Osteocyte (in vitro differentiated cells): ENCODE measurements at places on chromosomes 1 and 21. TPM values are rescaled to one million over a fixed set of nuclear protein-coding genes. Genes with fewer than 3 reads are reported as not detected.

DNA sequence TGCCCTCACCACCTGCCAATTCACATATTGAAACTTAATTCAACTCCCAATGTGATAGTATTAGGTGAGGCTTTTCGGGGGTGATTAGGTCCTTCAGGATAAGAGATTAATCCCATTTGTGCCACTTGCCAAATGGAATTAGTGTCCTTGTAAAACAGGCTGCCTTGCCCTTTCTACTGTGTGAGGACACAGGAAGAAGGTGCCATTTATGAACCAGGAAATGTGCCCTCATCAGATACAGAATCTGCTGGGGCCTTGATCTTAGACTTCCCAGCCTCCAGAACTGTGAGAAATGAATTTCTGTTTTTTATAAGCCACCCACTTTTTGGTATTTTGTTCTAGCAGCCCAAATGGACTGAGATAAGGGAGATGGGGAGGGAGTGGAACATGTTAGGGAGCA, 39.1 kb upstream of the AGL start:
- DNase-seq, result no peak

DNA sequence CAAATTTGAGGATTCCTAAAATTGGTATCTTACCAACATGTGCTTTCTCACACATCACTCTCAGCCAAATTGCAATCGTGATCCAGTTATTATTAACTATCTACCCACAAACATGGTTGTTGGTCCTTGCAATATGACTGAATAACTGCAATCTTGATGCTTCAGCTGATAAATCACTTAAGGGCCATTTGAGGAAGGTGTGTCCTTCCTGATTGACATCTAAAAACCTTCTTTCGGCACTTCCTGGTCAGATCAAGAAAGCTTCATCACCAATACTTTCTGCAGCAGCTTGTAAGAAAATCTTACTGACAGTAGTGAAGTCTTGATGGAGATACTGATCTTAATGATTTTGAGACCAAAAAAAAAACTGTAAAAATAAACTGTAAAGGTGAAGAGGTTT, 48.5 kb upstream of the KCTD3 start:
- no peak for DNase-seq

- no peak for DNase-seq
Measured at GRCh38 chr1:45721207-45721606, 29.2 kb downstream of the IPP start.

GRCh38 chr1:167210966-167211674, 9.6 kb upstream of the POU2F1 start:
- DNase-seq, result no peak

- no peak for DNase-seq
Measured at GRCh38 chr1:44168520-44169098, 27.2 kb upstream of the KLF18 start.

GRCh38 chr1:6245869-6246496, 2.0 kb downstream of the HES3 start:
- DNase-seq, result no peak

- no peak for DNase-seq
Measured at GRCh38 chr21:43343992-43344886, 82.7 kb downstream of the SIK1 start.

GRCh38 chr1:27891196-27891889, 19.0 kb downstream of the THEMIS2 start:
- no peak for DNase-seq

TNFRSF14 gene
- 6.5 TPM in 2 replicates for total RNA-seq

DNA sequence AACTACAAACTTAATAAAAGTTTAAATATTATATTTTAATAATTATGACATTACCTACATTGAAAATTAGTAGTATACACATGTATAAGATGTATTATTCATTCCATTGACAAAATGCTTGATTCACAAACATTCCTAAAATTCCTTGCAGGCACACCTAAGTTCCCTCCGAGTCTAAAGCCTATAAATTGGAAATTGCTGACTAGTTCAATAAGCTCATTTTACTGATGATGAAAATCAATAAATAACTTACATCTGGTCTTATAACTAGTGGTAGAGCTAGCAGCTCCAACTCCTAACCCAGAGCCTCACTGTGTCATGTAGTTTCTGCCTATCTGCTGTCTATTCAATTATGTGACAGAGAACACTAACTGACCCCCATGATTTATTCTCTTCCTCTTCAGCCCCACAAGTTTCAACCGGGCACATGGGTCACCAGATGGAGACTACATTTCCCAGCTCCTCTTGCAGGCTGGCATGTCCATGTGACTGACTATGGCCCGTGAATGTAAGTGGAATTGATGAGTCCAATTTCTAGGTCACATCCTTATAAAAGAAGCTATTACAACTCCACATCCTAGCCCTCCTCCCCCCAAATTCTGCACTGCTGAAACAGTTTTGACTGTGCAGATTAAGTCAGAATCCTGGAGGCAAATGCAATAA, 29.6 kb upstream of the LRRC8D start:
- DNase-seq, result no peak

TCHH gene
- 0.05 TPM in 1 of 2 replicates, not detected in the other for total RNA-seq

DNA sequence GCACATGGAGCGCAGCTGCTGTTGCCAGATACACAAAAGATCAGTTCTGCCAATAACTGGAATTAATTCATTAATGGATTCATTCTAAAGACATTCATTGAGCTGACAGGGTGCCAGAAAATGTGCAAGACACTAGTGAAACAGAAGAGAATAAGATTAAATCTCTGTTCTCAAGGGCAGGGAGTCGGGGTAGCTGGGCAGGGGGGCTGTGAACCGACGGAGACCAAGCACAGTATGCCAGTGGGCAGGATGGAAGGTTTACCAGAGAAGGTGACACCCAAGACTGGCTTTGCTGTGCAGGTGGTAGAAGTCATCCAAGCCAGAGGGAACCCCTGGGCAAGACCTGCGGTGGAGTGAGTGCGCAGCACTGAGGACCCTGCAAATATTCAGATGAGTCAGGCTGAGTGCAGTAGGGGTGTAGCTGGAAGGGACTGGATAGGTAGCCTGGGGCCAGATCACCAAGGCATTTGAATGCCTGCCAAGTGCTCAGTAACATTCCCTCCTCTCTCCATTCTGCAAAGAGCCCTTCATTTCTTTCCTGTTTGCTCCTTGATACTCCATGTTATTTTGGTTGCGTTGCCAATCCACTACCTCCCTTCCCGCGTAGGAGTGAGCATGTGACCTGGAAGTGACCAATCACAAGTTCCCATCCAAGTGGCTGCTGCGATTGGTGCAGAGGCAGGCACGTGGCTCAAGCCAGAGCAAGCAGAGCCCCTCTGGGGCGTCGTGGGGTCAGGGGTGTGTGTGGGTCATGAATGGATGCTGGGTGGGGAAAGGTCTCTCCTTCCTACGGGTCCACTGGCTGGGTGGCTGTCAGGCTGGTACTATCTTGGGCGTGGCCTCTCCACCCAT, 413.1 kb downstream of the PTPRU start:
- DNase-seq, result peak; percentile 77

GRCh38 chr1:226714148-226714547, 24.9 kb downstream of the ITPKB start:
- DNase-seq, result no peak

DNA sequence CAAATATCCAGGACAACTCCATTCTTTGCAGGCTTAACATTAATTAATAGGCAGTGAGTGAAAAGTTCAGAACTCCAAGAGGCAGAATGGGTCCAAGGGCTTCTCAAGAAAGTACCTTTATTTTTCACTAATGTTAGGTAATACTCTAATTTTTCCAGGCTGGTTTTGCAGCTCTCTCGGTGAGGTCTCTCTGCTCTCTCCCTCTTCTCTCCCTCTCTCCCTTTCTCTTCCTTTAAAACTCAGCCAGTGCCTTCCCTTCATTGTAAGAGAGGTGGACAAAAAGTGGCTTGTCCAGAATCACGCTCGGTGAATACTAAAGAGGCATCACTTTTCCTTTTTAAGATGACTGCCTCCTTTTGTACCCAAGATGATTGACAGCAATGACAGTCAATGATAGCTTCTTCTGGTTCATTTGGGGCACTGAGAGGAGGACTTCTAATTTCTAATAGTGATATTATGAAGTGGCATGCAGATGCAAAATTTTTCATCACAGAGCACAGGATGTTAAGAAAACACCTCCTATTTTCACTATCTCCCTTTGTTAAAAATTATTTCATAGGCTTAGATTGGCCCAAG, 1.3 kb upstream of the CHI3L1 start:
- DNase-seq, result no peak

DNA sequence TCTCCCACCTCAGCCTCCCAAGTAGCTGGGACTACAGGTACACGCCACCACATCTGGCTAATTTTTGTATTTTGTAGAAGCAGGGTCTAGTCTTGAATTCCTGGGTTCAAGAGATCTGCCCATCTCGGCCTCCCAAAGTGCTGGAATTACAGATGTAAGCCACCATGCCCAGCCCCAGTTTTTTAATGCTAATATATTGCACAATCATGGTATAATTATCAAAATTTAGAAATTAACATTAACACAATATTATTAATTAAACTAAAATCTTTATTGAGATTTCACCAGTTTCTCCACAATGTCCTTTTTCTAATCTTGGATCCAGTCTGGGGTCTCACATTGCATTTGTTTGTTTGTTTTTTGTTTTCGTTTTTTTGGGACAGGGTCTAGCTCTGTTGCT, 21.9 kb upstream of the GPX7 start:
- DNase-seq, result no peak

DNA sequence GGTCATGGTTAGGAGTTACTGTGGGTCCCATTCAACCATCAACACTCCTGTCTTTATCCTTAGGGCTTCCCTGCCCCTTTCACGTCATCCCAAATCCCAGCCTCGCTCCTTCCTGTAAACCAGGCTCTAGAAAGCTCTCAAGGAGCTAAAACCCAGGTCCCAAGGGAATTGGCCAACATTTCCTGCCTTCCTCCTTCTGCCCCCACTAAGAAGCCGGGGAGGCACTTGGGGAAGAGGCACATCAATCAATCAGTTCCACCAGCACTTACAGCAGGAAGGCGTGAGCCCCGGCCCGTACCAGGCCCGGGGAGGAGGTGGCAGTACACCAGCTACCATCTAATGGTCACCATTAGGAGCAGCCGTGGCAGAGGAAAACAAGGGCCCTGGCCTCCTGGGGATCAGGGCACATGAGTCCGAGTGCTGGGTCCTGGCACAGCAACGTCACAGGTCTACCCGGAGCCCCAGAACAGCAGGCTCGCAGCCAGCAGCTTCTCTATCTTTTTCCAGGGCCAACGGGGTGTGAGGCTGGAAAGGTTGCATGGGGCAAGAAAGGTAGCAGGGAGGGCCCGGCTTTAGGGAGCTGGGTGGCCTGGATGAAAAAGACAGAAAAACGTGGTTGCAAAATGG, 108.6 kb downstream of the CASZ1 start:
- no peak for DNase-seq

GPR157 gene
- 0.76 and 4.1 TPM in 2 replicates for total RNA-seq

KRTAP10-1 gene
- total RNA-seq, result not detected in 2 replicates

NMNAT2 gene
- total RNA-seq, result 1.1 and 2.2 TPM in 2 replicates

ZP4 gene
- not detected in 2 replicates for total RNA-seq

MAN1A2 gene
- 48.3 and 53.7 TPM in 2 replicates for total RNA-seq

- no peak for DNase-seq
Measured at GRCh38 chr1:172449585-172450523, 6.0 kb upstream of the PIGC start.

GRCh38 chr1:39657402-39657801, 14.5 kb downstream of the NT5C1A start:
- no peak for DNase-seq

LGR6 gene
- 9.4 and 9.9 TPM in 2 replicates for total RNA-seq

DNA sequence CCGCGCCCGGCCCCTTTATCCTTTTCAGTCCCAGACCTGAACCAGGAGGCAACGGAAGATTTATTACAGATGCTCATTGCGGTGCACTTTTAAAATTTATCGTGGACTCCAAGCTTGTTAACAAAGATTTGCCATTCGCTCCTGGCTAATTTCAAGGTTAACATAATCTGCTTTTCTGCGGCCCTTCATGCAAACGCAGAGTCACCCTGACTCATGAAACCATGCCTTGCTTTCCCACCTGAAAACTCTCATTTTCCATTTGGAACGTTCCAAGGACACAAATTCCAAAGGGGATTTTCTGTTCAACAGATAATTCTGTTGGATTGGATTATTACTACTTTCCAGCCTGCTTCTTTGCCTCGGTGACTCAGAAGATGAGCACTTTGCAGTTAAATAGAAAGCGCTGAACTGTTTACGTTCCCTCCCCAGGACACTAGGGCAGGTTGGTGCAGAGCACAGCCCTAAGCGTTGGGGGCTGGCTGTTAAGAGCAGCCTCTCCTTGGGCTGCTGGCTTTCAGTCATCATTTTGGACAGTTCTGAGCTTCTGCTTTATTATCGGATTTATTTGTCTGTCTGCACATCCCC, 51.1 kb downstream of the CD247 start:
- DNase-seq, result no peak

WDR64 gene
- total RNA-seq, result not detected in 2 replicates

- DNase-seq, result no peak
Measured at GRCh38 chr21:43731891-43732711, 13.2 kb downstream of the PDXK start.

CASQ2 gene
- total RNA-seq, result not detected in 2 replicates

DNA sequence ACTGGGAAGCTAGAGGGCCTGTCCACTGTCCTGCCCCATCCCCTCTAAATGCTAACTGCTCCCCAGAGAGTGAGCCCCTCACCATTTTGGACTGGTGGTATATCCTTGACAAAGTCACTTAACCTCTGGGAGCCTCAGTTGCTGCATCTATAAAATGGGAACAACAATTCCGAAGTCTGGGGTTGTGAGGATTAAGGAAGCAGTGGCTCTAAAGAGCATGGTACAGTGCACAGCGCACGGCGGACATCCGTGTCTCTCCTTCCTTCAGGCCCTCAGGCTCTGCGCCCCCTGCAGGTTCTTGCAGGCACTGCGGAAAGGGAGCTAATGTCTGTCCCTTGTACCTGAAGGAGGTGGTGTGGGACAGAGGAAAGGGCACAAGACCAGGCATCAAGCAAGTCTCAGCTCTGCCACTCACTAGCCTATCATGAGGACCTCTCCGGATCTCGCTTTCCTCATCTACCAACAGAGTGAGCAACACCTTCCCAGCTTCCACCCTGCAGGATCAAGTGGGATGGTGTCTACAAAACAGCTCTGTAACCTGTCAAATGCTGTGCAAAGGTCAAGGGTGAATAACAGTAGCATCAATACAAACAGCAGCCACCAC, 20.1 kb downstream of the ECE1 start:
- no peak for DNase-seq

SPATA6 gene
- total RNA-seq, result 5.2 and 9.9 TPM in 2 replicates

GRCh38 chr1:2477309-2477708, 1.2 kb downstream of the PLCH2 start:
- no peak for DNase-seq

TPTE gene
- total RNA-seq, result not detected in 2 replicates

- no peak for DNase-seq
Measured at GRCh38 chr21:38956856-38957571, 151.3 kb downstream of the ETS2 start.

GRCh38 chr1:231155808-231156207, 6.0 kb upstream of the TRIM67 start:
- no peak for DNase-seq
